ENCODE measurements at places on chromosomes 3 and 15.

DNA sequence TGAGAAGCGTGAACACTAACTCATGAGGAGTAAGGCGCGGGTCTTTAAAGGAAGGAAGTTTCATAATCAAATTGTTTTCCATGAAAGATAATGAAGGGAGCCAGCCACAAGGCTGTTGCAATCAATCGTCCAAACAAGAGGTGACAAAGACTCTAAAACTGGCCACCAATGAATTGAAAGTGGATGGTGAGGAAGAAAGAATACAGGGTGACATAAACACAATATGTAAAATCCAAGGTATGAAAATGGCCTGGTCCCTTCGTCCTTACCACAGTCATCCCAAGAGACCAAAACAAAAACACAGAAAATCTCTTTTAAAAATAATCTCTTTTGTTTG is 12.0 kb downstream of the CD86 start:
- DNase-seq: no peak

DNA sequence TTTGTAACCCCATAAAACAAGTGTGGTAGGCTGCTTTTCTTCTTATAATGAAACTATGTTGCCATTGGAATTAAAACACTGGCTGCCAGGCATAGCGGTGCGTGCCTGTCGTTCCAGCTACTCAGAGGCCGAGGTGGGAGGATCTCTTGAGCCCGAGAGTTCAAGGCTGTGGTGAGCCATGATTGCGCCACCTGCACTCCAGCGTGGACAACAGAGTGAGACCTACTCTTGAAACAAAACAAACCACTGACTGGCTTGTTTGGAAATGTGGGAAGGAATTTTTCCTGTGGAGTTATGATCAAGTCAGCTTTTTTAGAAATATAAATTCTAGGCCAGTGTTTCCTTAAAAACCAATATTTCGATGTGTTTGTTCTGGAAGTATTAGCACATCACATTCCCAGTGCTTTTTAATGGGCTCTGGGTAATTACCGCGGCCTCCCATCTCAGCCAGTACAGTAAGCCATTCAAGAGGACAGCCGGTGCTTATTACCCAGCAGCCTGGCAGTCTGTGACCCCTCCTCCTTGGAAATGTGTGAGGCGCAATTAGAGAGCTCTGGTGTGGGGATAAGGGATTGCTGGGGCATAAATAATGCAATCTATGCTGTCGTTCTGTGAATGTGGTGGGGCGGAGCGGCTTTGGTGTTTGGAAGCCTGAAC is 58.3 kb upstream of the TRAK1 start:
- DNase-seq: peak; percentile 54

- DNase-seq: no peak
Observed at GRCh38 chr15:80567721-80568157, 127.4 kb upstream of the ABHD17C start.

- DNase-seq: no peak
Observed at GRCh38 chr15:99564221-99565048, 1.3 kb upstream of the MEF2A start.

- DNase-seq: no peak
Observed at GRCh38 chr3:194856296-194856695, 170.6 kb downstream of the FAM43A start.

DNA sequence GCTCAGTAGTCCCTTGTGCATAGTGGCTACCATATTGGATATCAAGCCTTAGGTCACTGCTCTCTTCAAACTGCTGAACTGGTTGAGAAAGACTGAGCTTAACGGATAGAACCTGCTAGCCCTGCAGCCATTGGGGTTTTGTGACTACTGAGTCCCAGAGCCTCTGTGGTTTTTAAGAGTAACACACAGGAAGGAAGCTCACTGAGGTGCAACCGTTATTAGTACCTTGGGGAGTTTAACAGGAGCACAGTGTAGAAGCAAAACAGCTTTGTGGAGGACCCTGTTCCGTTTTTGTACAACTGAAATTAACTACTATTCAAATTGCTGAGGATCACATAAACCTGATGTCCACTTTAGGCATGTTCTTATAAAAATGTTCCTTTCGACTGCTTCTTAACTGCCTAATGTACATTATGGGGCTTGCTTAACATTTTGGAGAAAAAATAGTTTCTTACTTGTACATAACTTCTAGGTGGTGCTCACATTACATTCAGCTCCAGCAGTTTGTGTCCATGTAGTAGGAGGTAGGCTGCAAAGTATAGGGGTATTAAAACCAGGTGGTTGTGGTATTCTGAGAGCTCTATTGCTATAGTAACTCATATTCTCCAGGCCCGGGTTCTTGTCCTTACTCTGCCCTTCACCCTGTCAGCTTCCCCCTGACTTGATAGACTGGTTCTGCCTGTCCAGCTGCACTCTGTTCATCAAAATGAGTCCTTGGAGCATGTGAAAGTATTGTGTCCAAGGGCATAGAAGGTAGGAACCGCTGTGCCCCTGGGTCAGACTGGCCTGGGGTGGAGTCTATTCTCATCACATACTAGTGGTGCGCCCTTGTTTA is 17.3 kb downstream of the PXK start:
- DNase-seq: no peak

DNA sequence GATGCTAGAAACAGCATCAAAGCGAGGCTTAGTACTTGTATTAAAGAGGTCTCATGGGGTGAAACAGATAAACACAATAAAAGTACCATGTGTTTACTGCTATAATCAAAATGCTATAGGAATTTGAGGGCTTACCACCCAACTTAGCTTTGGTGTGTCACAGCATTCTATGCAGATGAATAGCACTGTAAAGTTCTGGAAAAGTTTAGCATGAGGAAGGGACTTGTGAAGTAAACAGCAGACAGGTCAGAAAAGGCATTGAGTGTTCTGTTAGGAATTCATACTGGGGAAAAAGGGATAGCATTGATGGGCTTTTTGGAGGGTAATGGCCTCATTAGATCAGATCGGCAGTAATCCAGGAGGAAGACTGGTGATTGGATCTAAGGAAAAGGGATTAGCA is 505.3 kb downstream of the NLGN1 start:
- DNase-seq: no peak

DNA sequence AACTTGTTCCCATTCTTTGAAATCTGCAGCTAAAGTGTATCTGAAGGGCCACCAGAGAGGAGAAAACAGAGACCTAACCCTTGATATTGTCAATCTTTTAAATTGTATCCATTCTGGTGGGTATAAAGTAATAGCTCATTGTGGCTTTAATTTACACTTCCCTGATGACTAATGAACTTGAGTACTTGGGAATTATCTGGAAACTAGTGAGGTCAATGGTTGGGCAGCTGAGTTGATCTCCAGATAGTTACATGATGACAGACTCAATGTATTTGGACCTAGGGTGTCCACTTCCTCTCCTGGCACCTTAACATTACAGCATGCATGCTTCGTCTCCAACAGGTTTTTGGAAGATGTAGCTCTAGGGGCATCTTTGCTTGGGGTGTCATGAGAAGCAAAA is 195.2 kb downstream of the PDCD6IP start:
- DNase-seq: no peak

GRCh38 chr15:94070356-94071295 is 160.7 kb upstream of the MCTP2 start:
- no peak for DNase-seq

GRCh38 chr3:11668243-11669235 is 24.8 kb upstream of the VGLL4 start:
- DNase-seq: no peak

- DNase-seq: no peak
Observed at GRCh38 chr3:179702271-179702947, 49.6 kb downstream of the USP13 start.

GRCh38 chr3:169739067-169739466 is 25.8 kb downstream of the TERC start:
- no peak for DNase-seq

DNA sequence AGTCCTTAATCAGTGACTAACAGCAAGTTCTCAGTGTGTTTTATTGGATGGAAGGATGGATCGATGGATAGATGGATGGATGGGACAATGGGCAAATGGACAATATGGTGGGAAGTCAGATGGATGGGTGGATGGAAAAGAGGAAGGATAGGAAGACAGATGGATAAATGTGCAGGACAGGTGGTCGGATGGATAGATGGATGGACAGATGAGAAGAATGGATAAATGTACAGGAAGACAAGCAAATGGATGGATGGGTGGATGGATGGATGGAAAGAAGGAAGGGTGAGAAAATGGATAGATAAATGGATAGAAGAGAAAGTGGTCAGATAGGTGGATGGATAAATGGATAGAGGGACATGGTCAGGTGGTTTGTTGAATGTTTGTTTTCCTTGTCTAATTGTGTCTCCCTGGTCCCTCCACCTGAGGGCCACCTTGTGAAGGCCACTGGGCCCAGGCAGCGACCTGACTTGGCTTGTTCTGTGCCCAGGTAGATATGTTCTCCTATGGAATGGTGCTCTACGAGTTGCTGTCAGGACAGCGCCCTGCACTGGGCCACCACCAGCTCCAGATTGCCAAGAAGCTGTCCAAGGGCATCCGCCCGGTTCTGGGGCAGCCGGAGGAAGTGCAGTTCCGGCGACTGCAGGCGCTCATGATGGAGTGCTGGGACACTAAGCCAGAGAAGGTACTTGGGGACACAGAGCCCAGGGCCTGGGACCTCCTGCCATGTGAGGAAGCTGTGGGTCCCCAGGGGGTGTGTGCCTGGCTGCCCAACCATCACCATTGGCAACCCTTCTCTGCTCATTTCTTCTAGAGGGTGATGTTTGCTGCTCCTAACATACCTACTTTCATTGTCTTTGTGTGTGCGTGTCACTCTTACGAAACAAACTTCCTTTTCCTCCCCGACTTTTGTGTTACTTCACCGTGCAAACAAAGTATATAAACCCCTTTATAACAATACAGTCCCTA is 137.5 kb downstream of the LRRK1 start:
- DNase-seq: no peak

DNA sequence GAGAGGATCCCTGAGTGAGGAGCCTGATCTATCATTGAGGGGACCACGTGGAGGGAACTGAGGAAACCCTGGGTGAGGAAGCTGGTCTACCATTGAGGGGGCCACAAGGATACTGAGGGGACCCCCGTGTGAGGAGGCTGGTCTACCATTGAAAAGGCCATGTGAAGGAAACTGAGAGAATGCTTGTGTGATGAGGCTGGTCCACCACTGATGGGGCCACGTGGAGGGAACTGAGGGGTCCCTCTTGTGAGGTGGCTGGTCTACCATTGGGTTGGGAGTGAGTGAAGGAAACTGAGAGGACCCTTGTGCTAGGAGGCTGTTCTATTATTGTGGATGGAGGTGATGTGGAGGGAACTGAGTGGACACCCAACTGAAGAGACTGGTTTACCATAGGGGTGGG is 161.3 kb downstream of the FBLN2 start:
- DNase-seq: no peak

GRCh38 chr3:71753701-71754609 is at the start of gene GPR27:
TSS of gene GPR27 (plus strand) at chr3:71753855. CDS start at chr3:71754050, 195 bp downstream.
- DNase-seq: no peak

GRCh38 chr3:102141096-102141927 is 292.0 kb downstream of the NFKBIZ start:
- no peak for DNase-seq

GRCh38 chr15:42737529-42738328 is 801 bp upstream of the CDAN1 start:
- DNase-seq: no peak

DNA sequence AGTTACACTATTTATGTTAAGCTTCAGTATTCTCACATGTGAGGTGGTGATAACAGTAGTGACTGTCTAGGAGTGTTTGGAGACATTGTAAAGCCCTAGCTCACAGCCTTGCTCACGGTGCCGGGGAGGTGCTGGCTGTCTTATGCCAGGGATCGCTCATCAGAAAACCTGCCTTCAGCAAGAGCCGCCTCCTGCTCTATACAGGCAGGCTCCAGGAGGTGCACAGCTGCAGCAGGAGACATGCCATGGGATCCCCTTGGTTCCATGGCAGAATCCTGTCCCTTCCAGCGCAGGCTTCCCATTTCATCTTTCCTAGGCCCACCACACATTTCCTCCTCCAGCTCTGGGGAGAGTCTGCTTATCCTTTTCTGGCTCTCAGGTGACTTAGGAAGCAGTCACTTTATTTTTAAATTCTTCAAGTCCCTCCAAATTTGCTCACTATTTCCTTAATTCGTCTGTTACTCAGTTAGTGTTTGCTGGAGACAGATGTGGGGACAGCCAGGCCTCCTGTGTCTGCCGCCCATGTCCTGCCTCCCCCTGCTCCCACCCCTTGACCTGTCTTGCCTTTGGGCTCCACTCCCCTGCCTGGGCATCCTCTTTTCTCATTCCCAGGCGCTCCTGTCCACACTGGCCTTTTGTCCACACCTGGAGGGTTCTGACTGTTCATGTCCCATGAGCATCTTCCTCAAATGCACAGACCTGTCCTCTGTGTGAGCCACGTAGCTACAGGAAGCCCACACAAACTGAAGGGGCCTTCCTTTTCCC is 31.7 kb downstream of the SLCO2A1 start:
- no peak for DNase-seq

GRCh38 chr3:87076946-87077345 is 86.0 kb upstream of the VGLL3 start:
- DNase-seq: no peak

DNA sequence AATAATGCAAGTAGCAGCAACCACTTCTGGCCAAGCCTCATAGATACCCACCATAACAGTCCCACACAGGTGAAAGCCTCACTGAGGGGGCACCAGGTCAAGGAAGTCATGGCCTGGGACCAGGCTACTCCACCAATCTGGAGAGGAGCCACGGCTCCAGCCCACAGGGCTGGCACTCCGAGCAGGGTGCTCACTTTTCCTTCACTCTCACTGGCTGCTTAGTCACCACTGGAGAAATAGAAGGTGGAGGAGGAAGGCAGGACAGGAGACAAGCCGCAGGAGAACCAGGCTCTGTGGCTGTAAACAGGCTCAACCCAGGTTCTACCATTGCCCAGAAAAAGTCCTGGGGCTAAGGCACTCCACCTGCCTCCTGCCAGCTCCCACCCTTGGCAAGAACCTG is 1.2 kb downstream of the USP19 start:
- DNase-seq: no peak

- no peak for DNase-seq
Observed at GRCh38 chr3:196790636-196791035, 51.0 kb downstream of the PAK2 start.

- peak; percentile 5 for DNase-seq
Observed at GRCh38 chr3:30437171-30437601, 169.2 kb upstream of the TGFBR2 start.

- no peak for DNase-seq
Observed at GRCh38 chr15:70387993-70388392, 290.3 kb upstream of the TLE3 start.

- DNase-seq: no peak
Observed at GRCh38 chr3:121748680-121749275, 763 bp downstream of the GOLGB1 start.

DNA sequence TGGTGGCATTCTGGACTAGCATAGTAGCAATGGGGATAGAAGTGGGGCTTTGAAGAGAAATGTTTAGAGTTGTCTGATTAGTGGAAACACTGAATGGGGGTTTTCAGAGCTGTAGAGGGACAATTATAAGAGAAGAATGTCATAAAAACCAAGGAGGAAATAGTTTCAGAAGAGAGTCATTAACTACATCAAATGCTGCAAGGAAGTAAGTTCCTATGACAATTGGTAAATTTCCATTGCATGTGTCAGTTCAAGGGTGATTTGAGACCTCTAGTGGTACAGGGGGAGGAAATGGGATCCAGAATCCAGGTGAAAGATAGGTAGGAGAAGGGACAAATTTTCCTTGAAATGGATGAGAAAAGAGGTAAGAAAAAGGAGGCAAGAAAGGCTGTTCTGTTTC is 68.3 kb upstream of the TBC1D5 start:
- DNase-seq: no peak

Measured in thoracic aorta (tissue), 2 donors.